ENCODE measurements at places on chromosomes 3 and 15. TPM values are rescaled to one million over a fixed set of nuclear protein-coding genes. Genes with fewer than 3 reads are reported as not detected.

FBLN2 gene
- 43.4 TPM for total RNA-seq

- no peak for DNase-seq
Observed at GRCh38 chr3:1375145-1375544, 282.3 kb downstream of the CNTN6 start.

BCHE gene
- total RNA-seq: 1.4 TPM

DNA sequence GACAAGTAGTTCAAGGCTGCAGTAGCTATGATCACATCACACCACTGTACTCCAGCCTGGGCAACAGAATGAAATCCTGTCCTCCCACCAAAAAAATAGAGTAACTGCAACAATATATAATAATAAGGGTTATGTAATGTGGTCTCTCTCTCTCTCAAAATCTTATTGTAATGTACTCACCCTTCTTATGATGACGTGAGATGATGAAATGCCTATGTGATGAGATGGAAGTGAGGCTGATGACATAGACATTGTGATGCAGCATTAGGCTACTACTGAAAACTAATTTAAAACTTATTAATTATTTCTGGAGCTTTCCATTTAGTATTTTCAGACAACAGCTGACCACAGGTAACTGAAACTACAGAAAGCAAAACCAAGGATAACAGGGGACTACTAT is 27.4 kb downstream of the TASOR start:
- DNase-seq: no peak

- DNase-seq: no peak
Observed at GRCh38 chr3:197519801-197520211, 36.0 kb downstream of the BDH1 start.

WNT7A gene
- 3.3 TPM for total RNA-seq

DNA sequence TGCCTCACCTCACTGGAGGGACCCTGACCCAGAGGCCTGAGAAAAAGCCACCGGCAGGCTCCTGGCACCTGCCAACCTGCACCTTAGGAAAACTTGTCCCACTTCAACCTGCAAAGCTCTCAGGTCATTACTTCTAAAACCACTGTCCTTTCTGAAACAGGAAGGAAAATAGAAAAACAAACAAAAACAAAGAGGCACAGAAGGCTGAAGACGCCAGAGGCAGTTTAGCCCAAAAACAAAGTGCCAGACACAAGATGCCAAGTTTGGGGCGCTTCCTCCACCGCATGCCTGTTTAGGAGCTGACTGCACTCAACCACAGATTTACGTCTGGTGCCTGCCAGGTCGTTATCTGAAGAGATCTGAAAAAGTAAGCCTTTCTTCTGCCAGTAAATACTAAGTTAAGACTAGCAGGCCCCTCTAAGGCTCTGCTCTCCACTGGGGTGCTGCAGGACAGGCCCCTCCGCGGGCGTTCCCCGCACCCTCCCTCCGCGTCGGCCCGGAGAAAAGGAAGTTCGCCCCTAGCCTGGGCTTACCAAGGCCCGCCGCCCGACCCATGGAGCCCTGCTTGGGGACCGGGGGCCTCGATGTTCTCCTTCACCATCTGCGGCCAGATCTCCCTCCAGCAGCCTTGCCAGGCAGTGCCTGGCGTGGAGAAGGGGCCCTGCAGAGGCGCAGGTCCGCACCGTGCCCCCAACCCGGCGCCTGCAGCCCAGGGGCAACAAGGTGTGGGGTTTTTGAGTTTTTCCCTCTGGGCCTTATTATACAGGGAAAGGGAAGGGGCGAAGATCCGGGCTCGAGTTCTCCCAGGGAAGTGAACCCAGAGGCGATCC is 1.3 kb downstream of the GOLGA8A start:
- DNase-seq: peak; percentile 47

MCF2L2 gene
- total RNA-seq: 1.7 TPM

GRCh38 chr15:88655800-88656488 is 17.1 kb downstream of the ISG20 start:
- DNase-seq: no peak

GRCh38 chr3:108603691-108604090 is 14.2 kb downstream of the DZIP3 start:
- no peak for DNase-seq

DNA sequence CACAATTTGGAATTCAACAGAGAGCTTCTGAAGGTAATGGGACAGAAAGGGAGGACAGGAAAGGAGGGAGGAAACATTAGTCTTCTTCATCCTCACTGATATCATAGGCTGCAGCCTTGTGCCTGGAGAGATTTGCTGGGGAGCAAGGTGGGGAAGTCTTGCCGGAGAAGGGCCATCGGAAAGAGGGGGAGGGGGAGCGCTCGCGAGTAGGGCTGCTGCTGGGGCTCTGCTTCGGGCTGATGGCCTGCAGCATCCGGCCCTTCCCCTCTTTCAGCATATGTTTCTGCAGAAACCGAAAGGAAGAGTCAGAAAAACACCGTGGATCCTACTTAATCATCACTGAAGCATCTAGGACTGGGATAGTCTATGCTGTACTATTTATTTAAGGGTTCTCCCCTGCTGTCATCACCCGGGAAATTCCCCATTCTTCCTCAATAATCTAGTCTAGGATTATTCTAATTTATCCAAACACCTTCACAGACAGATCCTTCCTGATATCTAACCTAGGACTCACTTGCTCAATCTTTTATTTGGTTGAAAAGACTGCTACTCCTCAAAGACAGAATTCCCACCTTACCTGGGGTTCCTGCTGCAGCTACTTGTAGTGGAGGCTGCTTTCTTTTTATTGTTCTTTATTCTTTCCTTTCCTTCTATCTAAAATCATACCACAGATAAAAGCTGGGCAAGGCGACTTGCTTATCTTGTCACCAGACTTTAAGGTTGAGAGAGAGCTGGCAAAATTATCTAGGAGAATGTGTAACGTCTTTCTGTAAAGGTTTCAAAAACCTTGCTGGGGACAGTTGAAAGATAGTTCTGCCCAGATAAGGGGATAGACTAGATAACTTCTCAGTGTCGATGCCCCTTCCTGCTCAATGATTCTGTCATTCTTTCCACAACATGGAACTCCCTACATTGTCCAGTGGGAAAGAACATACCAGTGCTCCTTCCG is 22.6 kb downstream of the SLC51A start:
- no peak for DNase-seq

DNA sequence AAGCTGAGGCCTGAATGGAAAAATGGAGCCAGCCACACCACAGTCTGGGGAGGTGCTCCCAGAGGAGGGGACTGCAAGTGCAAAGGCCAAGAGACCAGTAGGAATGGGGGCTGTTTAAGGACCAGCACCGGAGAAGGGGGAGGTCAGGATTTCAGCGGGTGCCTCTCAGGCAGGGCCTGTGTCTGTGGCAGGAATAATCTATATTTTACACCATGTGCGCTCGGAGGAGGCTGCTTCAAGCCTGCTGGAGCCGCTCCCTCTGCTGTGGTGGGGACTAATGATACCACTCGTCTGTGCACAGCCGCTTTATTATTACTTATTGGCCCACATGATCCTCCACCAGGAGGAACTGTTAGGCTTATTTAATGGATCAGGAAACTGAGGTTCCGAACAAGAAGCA is 45.3 kb downstream of the TPRA1 start:
- no peak for DNase-seq

FRMD4B gene
- total RNA-seq: 50.5 TPM

DNA sequence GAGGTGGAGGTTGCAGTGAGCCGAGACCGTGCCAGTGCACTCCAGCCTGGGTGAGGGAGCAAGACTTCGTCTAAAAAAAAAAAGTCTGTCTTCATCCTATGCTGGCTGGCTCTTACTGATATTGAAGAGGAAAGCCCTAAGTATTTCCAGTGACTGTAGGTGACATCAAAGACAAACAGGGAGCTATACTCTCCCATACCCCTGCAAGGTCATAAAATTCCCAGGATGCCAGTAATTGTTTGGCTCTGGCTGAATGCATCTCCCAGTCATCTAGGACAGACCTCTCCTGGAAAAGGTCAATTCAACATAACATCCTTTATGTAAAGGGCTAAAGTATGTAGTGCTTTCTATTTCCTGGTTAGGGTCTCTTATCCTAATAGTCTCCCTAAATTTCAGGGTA is 8.0 kb downstream of the ZBBX start:
- DNase-seq: no peak

DNA sequence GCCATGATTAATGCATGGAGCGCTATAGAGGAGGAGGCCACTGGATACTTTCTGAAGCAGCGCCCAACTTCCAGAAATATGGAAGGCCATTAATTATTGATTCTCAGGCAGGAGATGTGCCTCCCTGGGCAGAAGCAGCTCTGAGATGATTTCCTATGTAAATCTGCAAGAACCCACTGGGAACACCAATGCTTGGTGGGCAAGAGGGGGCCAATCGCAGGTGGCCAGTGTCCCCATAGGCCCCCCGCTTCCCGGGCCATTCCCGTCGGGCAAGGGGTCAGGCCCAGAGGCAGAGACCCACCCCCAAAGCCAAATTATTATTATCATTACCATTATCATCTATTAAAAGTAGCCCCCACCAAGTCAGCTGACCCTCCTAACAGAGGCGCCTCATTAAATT is 288.0 kb upstream of the TLE3 start:
- DNase-seq: no peak

GOLGA6B gene
- total RNA-seq: not detected
